T-helper 17 cell (primary cell): ENCODE measurements at places on chromosomes 2 and 18.

GRCh38 chr2:43081131-43081765 lies 145.2 kb downstream of the ZFP36L2 start:
- no peak for DNase-seq

DNA sequence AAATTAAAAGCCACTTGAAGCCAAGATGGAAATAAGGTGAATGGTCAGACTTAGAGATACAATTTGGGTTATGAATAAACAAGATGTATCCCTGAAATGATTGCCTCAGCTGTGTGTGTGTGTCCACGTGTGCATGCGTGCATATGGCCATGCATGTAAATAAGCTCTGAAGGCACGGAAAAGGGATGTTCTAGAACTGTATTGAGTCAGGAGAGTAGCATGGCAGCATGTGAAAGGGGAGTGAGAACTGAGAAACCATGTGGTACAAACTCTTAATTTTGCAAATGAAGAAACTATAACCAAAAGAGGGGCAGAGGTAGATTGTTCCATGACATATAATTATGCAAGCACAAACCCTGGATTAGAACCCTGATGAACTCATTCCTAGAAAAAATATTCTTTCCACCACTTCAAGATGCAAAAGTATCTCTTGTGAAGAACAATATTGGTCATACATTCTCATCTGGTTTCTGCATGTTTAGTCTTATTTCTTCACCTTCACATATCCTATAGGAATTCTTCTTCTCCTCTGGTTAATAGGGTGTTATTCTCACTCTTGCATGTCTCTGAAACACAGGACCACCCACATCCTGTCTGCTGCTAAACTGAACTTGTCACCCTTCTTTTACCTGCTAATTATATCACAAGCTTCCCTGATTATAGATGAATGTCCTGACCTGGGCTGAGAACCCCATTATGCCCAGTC lies 455.8 kb downstream of the SETBP1 start:
- DNase-seq: no peak

- DNase-seq: no peak
These were observed 7.8 kb upstream of the FZD7 start for GRCh38 chr2:202025816-202026215.

DNA sequence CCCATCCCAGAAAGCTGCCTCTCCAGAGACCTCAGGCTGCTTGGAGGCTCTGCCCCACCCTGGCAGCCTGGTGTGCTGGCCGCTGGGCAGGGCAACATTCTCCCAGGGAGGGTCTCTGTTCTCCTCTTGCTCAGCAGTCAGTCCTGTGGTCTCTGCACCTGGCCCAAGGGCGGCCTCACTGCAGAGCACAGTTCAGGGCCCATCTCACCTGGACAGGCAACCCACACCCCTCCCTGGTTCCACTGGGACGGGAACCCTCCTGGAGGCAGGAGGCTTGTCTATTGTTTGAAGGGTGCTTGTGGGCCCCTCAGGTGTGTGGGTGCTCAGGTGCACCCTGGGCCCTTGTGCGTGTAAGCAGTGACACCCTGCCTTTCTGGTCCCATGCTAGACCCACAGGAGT lies 67.2 kb upstream of the OTOS start:
- DNase-seq: no peak

GRCh38 chr18:361941-362310 lies 94.1 kb upstream of the THOC1 start:
- no peak for DNase-seq

GRCh38 chr2:223901854-223902253 lies 43.3 kb downstream of the WDFY1 start:
- DNase-seq: no peak

DNA sequence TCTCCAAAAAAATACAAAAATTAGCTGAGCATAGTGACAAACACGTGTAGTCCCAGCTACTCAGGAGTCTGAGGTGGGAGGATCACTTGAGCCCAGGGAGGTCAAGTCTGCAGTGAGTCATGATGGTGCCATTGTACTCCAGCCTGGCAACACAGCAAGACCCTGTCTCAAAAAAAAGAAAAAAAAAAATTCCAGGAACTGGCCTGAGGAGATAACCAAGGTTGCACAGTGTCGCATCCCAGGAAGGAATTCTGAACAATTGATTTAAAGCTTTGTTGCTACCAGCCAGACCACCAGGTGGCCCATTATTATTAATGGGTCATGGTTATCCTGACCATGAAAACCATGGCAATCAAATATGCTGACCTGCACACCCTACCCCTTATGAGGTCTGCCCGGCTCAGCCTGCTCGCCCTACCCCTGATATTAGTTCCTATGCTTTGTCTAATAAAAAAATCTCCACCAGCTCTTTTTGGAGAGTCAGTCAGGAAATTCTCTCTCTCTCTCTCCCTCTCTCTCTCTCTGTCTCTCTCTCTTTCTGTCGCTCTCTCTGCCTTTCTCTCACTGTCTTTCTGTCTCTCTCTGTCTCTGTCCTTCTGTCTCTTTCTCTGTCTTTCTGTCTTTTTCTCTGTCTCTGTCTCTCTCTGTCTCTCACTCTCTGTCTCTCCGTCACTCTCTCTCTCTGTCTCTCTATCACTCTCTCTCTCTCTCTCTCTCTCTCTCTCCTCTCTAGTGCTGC lies 73.7 kb downstream of the NCAPH start:
- no peak for DNase-seq

- no peak for DNase-seq
These were observed 12.5 kb downstream of the MAP4K4 start for GRCh38 chr2:101710036-101710435.

DNA sequence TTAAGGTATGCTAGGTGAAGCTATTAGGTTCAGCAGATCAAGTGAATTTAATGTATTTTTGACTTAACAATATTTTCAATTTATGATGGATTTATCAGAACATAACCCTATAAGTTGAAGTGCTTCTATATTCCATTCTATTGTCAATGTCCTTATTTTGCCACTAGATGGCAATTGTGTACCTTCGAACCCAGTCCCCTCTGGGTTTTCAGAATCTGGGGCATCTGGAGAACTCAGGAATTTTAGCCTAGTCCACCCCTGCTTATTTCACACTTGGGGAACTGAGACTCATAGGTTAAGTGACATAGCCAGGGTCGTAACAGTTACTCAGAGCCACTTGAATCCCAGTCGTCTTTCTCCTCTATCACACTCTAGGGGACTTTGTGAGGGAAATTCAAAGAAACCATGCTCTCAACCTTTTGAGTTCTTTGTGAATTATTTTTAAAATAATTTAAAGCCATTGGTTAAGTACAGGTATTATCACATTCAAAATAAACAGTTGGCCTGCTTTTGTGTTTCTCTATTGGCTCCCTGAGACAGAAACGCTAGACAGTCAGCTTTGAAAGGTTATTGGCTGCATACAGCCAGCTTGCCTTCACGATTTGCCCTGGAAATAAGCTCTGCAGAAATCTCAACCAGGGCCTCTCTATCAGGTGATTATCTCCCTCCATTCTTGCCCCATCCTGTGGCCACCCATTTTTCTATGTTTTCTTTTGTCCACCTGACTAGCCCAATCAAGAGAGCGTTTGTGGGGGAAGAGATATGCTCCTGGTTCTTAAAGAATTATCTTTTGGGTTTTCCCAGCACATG lies 145.0 kb downstream of the TTC27 start:
- no peak for DNase-seq

DNA sequence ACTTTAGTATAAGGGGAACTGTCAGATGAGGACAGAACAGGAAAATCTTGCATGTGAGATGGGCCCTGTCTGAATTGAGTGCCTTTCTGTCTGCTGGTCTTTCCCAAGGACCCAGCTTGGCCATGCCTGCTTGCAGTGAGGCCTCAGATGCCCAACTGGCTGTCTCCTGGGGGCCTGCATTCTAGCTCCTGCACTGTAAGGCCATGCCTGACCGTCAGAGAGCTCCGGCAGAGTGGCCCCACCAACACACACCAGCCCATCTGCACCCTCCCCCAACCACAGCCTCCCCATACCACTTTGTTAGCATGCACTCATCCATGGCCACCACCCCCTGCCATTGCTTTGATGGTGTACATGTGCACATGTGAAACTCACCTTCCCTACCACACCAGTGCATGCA lies 190.4 kb upstream of the RPRM start:
- no peak for DNase-seq

DNA sequence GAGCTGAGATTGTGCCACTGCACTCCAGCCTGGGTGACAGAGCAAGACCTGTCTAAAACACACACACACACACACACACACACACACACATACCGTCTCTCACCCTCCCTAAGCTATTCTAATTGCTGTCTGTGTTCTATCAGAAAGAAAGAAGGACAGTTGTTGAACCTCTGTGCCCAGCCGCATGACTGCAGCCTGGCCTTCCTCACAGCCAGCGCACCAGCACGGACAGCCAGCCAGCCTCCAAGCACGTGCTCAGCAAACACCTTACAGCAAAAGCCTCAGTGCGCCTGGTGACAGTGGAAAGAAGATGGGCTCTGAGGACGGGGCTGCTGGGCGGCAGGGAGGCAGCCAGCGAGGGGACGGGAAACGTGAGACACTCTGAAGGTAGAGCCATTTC lies 58.0 kb downstream of the ZNF516 start:
- DNase-seq: no peak

DNA sequence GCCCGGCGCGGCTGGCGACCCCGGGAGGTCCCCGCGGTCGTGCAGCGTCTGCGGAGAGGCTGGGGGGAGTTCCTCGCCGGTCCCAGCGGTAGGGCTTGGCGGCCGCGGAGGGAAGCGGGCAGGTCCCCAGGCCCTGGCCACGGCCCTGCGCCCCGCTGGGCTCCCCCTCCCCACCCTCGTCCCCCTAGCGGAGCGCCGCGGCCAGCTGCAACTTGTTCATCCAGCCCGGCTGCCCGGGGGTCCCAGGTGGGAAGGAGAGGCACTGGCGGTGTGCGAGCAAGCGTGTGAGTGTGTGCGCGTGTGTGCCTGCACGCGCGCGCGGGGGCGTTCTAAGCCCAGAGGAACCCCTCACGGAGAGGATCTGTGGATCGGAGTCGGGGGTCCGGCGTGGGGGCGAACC lies 1.3 kb downstream of the PTPRM start:
- DNase-seq: no peak

DNA sequence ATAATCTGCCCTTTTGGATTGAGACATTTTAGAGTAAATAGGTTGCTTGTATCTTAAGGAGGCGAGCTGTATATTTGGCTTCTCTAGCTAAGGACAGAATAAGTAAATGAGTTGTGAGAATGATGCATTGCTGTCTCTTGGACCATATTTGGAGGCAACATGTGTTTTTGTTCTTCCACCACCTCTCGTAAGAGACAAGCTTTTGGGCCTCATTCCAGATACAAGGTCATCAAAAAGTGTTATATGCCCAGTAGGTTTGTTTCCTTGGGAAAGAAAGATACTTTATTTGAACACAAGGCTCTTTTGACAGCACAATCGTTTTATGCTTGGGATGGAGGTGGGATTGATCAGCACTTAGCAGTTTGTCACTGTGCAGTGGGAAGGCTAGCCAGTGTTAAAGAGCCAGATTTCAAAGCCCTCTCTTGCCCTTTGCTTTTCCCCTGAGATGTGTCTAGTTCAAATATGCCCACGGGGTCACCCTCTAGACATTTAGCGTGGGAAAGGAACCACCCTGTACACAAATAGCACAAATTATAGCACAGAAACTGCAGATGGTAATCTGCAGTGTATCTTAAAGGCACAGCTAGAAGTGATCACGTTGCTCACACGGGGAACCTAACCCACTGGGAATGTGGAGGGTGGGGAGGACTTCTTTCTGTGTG lies 131.3 kb downstream of the MAP4K4 start:
- DNase-seq: no peak

DNA sequence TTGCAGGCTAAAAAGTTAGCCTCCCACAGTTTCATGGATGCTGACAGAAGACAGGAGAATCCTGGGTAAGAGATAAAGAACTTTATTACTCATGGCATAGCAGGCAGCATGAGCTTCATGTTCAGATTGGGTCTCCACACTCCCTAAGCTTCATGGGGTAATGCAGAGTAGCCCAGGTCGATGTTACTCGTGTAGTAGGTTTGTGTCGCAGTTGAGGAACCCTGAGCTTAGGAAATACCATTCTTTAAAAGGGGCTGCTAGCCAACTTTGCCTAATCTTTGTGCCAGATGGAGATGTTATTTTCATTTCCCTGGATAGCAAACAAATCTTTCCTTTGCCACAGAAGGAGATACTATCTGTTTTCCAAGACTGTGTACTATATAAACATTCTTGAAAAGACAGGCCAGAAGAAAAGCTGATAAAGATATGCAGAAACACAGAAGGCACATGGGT lies 117.6 kb downstream of the LTBP1 start:
- DNase-seq: no peak

GRCh38 chr2:58701688-58702301 lies 460.7 kb upstream of the FANCL start:
- no peak for DNase-seq

- DNase-seq: no peak
These were observed 65.4 kb downstream of the LRRFIP1 start for GRCh38 chr2:237692601-237693290.

GRCh38 chr18:49399003-49399402 lies 61.4 kb downstream of the DYM start:
- DNase-seq: no peak

DNA sequence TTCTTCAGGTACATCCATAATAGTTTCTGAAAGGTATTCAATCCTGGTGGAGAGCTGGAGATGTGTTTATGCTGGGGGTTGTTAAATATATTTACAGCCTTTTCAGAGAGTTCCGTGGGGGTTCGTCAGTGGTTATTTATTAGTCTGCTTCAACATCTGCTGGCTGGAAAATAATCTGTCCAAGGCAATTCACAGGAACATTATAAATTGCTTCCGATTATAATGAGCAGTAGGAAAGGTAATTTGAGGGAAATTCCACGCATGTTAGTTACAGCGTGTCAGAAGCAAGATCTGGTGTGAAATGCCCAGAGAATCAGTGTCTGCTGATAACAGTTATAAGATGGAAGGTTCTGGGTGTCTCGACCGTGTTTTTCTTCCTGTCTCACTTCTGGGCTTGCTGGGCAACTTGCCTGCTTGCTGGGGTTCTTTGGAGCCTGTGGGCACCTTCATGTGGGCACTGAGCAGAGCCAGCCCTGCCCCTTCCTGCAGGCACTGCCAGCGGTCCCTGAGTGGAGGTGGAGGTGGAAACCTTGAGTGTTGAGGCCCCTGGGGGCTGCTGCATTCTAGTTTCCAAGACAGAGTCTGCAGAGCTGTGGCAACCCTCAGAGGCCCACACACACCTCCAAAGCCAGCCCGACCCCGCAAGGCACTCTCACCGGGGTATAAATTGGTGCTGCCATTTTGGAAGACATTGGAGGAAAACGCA lies 185.7 kb downstream of the FAM210A start:
- DNase-seq: no peak

GRCh38 chr18:21991886-21992285 lies 177.5 kb upstream of the GATA6 start:
- no peak for DNase-seq

- DNase-seq: no peak
These were observed 34.6 kb downstream of the RTP5 start for GRCh38 chr2:241904011-241904718.

GRCh38 chr18:79520478-79521390 lies 125.0 kb downstream of the NFATC1 start:
- DNase-seq: no peak

DNA sequence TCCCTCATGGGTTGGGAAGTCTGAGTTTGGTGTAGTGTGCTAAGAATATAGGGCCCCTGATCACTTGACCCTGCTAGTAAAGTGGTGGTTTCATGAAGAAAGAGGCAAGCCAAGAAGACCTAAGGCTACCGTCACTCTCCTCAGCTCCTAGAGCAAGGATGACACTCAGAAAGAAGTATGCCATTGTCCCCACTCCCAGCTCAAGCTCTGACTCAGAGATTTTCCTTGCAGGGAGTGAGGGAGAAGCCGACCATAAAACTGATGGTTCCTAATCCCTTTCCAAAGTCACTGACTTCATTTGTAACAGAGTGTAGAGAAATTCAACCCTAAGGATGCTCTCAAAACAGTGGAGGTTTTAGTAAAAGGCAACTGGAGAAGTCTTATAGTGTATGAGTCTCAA lies 80.9 kb downstream of the ICA1L start:
- DNase-seq: no peak

- DNase-seq: no peak
These were observed 50.7 kb upstream of the HNRNPA3 start for GRCh38 chr2:177161741-177162460.
